GM12864 (cell line): ENCODE measurements at places on chromosomes 7 and 10.

GRCh38 chr10:69825604-69826003 is 23.9 kb downstream of the COL13A1 start:
- DNase-seq = no peak

DNA sequence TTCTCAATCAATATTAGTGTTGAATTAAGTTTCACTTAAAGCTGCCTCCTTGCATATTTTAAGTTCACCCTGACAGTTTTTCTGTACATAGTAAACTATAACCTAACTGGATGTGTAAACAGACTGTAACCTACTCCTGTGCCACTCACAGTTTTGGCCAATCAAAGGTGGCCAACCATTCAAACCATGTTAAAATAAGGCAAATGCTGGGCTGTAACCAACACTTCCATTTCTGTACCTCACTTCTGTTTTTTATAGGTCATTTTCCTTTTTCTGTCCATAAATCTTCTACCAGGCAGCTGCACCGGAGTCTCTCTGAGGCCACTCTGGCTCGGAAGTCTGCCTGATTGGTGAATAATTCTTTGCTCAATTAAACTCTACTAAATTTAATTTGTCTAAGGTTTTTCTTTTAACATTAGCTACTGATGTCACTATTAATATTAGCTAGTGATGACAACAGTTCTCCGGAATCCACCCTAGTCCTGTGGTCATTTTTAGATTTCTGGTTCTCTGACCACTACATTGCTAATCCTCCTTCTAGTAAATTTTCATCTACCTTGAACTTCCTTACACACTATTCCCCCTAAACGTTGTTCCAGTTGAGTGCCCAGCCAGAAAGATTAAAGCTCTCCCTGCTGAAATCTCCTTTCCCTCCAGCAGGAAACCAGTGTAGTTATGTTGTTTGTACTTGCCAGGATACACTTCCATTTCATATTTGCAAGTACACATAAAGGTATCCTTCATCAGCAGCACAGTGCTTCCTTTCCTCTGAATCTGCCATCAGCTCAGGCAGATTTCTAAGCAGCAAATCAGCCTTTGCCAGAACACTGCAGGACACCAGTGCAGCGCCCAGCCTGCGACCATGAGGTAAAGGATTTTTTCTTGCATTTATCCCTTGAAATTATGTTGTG is 18.6 kb upstream of the IFIT2 start:
- no peak for DNase-seq

DNA sequence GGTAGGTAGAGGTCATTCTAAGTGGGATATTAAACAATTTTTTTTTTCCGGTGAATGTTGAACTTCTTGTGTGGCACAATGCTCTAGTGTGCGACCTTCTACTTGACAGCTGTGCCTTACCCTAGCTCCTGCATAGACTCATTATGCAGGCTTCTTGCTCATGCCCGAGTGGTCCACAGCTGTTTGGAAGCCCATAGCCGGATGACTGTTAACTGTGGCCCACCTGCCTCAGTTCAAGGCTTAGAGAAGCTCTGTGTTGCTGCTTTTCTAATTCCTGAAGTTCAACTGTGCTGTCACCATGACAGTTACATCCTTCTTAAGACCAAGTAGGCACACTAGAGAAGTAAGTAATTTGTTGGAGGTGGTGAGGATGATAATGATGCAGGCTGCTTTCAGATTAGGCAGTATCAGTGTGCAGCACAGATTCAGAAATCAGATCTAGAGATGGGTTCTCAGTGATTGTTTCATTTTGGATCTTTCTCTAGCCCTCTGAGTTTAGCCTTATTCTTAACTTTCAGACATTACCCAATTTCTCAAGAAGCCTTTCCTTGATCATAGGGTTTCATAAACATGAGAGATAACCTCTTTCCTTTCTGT is 278.4 kb downstream of the PHF14 start:
- DNase-seq = no peak

- DNase-seq = no peak
Observed at GRCh38 chr10:92284112-92284704, 6.7 kb downstream of the CPEB3 start.

- peak; percentile 80 for DNase-seq
Observed at GRCh38 chr10:70575874-70576802, 26.4 kb downstream of the PRF1 start.

DNA sequence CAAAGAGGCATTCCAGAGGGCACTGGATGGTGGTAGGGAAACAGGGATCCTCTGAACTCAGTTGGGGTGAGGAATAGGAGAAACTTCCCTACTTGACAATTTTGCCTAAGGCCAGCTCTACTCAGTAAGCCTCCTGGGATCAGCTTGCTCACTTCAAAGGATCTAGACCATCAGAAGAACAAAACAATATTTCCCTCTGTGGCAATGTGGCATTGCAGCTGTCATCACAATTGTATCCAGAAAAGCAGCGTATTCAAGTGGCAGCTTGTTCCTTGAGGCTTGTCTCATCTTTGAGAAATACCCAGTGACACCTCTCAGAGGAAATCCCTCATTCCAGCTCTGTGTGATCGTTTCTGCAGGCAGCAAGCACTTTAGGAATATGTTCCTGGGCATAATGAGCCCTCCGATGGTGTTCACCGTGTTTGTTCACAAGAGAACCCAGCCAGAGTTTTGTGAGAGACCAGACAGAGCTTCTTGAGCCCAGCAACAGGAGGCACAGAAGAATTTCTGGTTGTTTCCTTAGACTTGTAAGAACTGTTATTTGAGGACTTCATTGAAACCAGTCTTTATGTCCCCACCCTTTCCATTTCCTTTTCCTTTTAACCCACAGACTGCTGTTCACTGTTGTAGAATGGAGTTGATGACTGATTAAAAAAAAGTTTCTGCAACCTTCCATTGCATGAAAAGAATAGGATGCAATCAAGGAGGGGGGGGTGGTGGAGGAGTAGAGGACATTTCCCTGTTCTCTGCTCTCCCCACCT is 747.3 kb downstream of the LRMDA start:
- no peak for DNase-seq

GRCh38 chr7:51269911-51270310 is 46.7 kb downstream of the COBL start:
- DNase-seq = no peak

DNA sequence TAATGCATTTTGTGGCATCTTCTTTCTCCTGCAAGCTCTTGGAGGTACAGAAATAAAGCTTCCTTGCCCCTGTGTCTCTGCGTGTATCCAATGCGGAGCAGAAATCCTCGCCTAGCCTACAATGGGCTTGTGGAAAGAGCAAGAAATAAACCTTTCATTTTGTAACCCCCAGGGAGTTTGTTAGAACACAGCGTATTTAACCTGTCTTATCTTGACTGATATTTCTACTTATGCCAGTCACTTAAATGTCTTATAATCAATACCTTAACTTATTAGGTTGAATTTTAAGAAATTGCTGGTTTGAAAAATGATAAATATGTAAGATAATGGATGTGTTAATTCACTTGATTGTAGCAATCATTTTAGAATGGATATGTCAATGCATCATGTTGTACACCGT is 629.8 kb upstream of the IGFBP3 start:
- no peak for DNase-seq
